CD4-positive, alpha-beta T cell treated with Interleukin-1 beta for 1 hour (primary cell): ENCODE measurements at places on chromosomes 11 and 22.

GRCh38 chr11:83990160-83990733, 704.1 kb upstream of the CCDC90B start:
- DNase-seq = no peak

GRCh38 chr11:123357990-123358827, 71.9 kb upstream of the GRAMD1B start:
- DNase-seq = peak; percentile 27

GRCh38 chr11:115616971-115617370, 112.8 kb upstream of the CADM1 start:
- no peak for DNase-seq

DNA sequence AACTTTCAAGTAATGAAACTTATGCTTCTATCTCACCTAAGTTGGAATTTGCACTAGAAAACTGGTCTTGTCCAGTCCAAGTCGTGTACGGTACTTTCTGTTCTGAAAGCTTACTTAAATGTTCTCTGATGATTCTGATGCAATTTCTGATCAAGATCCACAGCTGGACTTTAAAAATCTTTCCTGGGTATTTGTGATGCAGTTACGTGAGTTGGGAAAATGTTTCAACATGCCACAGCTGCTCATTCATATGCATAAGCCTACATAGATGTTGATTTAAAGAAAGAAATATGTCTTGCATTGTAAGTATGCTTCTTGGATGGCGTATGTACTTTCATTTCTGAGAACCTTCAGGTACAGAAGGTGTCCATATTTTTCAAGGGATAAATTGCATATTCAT, 493.7 kb upstream of the CCDC90B start:
- no peak for DNase-seq

- no peak for DNase-seq
Observed at GRCh38 chr11:98561252-98561651, 459.5 kb upstream of the CNTN5 start.

DNA sequence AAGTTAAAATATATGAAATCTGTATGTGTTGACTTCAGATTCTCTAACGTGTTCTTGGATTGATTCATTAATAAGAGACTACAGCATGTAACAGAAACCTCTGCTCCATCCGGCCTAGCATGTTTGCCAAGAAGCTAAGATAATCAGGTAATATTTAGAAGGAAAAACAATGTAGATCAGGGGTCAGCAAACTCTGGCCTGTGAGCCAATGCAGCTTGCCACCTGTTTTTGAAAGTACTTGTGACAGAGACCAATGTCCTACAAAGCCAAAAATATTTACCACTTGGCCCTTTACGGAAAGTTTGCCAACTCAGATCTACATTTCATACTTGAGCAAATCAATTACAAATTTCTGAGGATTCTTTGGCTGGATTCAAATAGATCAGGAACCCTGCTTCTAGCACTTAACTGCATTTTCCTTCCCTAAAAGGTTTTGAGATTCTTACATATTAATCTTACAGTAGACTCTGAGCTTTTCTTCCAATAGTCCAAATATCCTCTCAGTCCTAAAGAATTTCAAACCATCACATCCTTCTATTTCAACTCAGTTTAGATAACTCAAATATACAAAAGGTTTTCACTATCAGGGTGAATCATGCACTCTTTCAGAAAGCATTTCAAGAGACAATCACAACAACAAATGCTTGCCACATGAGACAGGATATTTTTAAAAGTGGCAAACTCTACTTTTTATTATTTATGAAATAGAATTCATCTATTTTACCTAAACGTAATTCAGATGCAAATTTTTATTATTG, 29.5 kb downstream of the APOL5 start:
- DNase-seq = no peak

- DNase-seq = no peak
Observed at GRCh38 chr11:132490978-132491377, 1041.3 kb downstream of the OPCML start.

- DNase-seq = no peak
Observed at GRCh38 chr11:116336540-116336939, 436.2 kb downstream of the BUD13 start.

GRCh38 chr11:35747668-35748067, 85.1 kb downstream of the TRIM44 start:
- no peak for DNase-seq

- DNase-seq = no peak
Observed at GRCh38 chr11:26620282-26621045, 48.4 kb upstream of the MUC15 start.

- no peak for DNase-seq
Observed at GRCh38 chr11:69893631-69894030, 74.4 kb upstream of the FGF3 start.

DNA sequence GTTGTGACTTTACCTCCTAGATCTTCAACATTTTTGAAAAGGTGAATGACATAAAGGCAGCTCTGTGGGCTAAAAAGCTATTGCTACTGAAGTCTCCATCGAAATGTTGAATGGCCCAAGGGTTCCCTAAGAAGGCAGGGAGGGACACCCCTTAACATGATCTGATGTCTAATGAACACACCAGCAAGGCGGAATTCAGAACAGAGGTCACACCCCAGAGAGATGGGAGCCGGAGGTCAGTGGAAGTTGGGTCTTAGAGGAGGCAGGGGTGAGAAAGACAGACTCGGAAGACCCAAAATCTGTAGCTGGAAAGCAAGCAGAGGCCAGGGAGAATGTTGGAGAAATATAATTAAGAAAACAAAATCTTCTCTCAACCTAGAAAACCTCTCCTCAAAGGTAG, 79.0 kb downstream of the TRIM29 start:
- no peak for DNase-seq

GRCh38 chr11:96863520-96863919, 473.7 kb downstream of the JRKL start:
- no peak for DNase-seq

GRCh38 chr11:74004046-74004695, 4.7 kb downstream of the UCP3 start:
- no peak for DNase-seq

DNA sequence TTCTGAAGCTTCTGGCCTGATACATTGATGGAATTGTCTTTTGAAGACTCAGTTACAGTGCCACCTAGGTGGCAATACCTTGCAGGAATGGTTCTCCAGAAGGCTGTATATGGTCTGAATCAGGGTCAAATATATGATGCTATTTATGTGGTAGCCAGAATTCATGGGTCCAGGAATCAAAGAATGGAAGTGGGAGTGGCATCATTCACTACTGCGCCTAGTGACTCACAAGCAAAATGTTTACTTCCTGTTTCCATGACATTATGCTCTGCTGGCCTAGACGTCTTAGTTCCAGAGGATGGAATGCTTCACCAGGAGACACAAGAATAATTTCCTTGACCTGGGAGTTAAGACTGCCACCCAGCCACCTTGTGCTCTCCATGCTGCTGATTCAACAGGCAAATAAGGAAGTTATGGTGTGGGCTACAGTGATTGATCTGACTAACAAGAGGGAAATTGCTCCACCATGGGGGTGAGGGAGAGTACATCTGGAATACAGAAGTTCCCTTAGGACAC, 491.8 kb downstream of the ETS1 start:
- no peak for DNase-seq

- DNase-seq = no peak
Observed at GRCh38 chr11:19320827-19321226, 80.1 kb upstream of the E2F8 start.

GRCh38 chr22:20390394-20390907, 3.5 kb upstream of the ZNF74 start:
- no peak for DNase-seq

GRCh38 chr22:46779651-46780050, 17.2 kb downstream of the TBC1D22A start:
- DNase-seq = no peak

DNA sequence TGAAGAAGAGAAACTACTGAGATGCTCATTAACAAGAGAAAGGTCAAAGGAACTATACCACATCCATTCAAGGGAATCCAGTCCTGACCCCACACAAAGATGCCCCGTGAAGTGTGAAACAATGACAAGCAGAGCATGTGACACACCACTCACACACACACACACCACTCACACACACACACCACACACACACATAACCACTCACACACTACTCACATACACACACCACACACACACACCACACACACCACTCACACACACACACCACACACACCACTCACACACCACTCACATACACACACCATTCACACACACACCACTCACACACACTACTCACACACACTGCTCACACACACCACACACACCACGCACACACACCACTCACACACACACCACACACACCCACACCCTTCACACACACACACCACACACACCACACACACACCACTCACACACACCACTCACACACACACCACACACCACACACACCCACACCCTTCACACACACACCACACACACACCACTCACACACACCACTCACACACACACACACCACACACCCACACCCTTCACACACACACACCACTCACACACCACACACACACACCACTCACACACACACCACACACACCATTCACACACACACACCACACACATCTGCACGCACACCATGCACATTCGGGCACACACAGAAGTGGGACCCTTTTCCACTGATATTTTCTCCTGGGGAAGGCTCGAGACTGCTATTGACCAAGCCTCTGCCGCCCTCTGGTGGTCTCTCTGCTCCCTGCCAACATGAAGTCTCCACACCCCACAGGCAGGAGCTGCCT, 32.0 kb upstream of the COMT start:
- peak; percentile 77 for DNase-seq

GRCh38 chr11:102485095-102485722, 32.6 kb upstream of the TMEM123 start:
- DNase-seq = no peak

- DNase-seq = no peak
Observed at GRCh38 chr11:27388869-27389268, 25.9 kb upstream of the CCDC34 start.

DNA sequence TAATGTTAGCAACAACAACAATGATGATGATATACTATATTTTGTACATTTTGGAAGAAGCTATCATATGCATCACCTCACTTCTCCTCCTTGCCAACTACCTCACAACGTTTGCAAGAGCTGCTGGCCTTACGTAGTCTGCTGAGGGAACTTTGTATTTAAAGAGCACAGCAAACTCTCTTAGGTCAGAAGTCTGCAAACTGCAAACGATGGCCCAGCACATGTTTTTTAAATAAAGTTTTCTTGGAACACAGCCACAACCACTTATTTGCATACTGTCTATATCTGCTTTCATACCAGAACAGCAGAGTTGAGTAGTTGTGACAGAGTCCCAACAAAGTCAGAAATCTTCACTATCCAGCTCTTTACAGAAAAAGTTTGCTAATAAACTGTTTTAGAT, 261.7 kb downstream of the TENM4 start:
- no peak for DNase-seq

DNA sequence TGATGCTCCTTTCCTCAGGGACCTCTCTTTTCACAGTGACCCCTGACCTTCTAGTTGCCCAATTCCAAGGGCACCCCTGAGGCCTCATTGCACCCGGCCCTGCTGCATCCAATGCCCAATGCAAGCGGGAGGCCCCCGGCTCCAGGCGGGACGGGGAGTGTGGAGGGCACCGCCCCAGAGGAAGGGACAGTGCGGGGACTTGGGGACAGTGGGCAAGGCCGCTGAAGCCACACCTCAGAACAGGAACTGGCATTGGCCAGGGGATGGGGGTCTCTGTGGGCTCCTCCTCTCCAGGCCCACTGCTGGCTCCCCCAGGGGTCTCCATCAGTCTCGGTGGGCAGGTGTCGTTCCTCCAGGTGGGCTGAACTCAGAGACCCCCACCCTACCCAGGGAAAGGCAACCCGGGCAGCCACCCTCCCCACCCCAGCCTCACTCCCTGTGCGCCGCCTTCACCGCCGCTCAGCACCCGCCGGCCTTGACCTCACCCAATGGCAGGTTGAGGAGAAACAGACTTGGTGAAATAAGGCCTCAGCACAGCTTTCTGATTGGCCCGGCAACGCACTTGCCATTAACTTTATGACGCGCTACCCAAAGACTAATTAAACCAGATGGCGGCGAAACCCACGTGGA, 1312.0 kb downstream of the BRD1 start:
- no peak for DNase-seq

- DNase-seq = peak; percentile 82
Observed at GRCh38 chr11:35047179-35047578, 91.8 kb upstream of the CD44 start.
